ENCODE measurements at places on chromosomes 4 and X. TPM values are rescaled to one million over a fixed set of nuclear protein-coding genes. Genes with fewer than 3 reads are reported as not detected.

DNA sequence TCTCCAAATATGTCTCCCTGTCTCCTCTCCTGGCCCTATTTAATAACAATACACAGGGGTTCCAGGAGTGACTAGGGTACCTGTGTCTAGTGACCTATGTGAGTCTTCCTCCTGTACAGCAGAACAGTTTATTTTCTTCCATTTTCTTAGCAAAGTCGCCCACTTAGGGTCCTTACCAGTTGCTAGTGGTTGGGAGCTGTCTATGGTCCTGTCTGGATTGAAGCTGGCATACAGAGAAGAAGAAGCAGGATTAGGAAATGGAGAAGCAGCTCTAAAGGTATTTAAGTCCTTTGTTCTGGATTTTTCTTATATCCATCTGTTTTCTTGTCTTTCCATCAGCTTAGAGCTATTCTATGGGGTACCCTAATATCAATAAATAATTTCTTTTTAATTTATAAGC is 587.1 kb upstream of the CPEB2 start:
- H3K27ac ChIP-seq, result no peak overlapping the region
- no peaks in the 10 kb centered on the region for H3K4me1 ChIP-seq
- no peak overlapping the region for H3K4me3 ChIP-seq
- no peaks in the 10 kb centered on the region for H3K27me3 ChIP-seq
- no peak for DNase-seq
- no peaks in the 10 kb centered on the region for H3K36me3 ChIP-seq

- no peak for DNase-seq
- H3K4me3 ChIP-seq, result no peak overlapping the region
- H3K27me3 ChIP-seq, result no peaks in the 10 kb centered on the region
- peak overlapping the region; percentile 77 for H3K27ac ChIP-seq
- no peaks in the 10 kb centered on the region for H3K36me3 ChIP-seq
These were observed 124.2 kb upstream of the RBPJ start for GRCh38 chr4:26196567-26196966.

- no peak for DNase-seq
- H3K4me3 ChIP-seq, result no peak overlapping the region
- H3K27ac ChIP-seq, result no peak overlapping the region
These were observed 139.9 kb downstream of the RNF150 start for GRCh38 chr4:140993370-140993769.

DNA sequence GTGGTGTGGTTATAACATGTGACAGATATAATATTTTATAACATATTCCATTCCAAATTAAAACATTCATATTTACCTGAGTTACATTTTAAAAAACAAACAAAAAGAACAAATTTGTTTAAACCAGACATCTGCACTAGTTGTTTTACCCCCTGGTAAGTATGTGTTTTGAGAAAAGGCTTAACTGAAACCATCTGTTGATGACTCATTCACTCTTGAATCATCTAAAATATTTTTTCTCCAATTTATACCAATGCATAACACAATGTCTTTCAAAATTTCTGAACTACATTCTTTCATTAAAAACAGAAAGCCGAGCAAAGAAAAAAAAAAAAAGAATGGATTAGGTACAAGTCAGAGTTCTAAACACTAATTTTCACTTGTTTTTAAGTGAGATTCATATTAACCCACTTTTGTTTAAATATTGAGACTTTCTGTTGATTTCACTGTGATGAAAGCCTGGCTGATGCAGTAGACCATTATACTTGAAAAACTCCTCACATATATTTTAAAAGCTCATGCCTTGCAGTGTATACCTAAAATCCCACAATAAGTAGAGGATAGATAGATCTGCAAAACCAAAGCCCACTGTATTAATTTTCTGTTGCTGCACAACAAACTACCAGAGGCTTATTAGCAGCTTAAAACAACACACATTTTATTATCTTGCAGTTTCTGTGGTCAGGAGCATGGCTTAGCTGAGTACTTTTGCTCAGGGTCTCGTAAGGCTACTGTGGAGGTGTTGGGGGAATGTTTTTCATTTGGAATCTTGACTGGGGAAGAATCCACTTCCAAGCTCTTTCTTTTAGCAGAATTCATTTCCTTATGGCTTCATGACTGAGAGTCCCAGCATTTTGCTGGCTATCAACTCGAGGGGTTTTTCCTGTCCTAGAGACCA is 221.5 kb downstream of the PCDH18 start:
- H3K4me1 ChIP-seq, result no peaks in the 10 kb centered on the region
- H3K36me3 ChIP-seq, result no peaks in the 10 kb centered on the region
- no peak overlapping the region for H3K4me3 ChIP-seq
- DNase-seq, result no peak
- no peak overlapping the region for H3K27ac ChIP-seq
- no peaks in the 10 kb centered on the region for H3K27me3 ChIP-seq

The PLXNB3 gene
- total RNA-seq, result 1.6 TPM

The FBXL5 gene
- total RNA-seq, result 99.6 TPM

The GSX2 gene
- total RNA-seq, result not detected
